Suppressor macrophage (primary cell): ENCODE measurements at places on chromosomes 1 and 21.
A peak's percentile ranks its signal among the peaks of the same experiment; 100 is the strongest.

DNA sequence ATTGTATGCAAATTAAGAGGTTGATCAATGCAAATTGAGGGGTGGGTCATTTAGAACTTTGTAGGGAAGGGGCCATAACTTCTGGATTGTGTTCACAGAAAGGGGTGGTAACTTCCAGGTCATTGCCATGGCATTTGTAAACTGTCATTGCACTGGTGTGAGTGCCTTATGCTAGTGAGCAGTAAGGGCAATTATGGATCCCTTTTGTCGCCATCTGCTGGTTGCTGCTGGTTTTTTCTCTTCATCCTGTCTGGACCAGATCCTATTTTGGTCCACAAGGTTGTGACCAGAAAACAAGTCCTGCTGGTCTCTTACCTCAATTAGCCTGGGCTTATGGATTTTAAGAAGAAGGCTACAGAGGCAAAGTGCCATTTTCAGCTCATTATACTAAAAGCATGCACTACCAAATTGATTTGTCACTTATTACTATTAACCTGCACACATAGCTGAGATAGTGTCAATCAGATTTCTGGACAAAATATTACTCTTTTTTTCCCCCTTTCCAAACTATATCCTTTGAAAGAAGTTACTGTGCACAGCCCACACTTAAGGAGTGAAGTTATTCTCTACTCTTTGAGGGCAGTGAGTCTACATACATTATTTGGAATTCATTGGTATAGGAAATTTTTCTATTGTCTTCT is 196.2 kb downstream of the ZC3H11B start:
- DNase-seq = peak; percentile 62

DNA sequence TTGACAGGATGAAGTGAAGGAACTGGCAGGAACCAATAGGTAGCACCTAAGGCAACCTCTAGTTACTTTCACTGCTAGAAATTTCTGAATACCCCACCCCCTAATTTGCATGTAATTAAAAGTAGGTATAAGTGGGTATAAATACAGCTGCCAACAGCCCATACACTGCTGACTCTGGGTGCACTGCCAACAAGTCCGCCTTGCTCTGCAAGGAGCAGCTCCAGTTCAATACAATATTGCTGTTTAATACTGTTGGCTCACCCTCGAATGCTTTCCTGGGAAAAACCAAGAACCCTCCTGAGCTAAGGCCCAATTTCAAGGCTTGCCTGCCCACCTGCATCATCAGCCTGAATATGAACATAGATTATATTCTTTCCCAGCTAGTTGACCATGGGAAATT is 981.9 kb downstream of the ADGRL2 start:
- DNase-seq = no peak

DNA sequence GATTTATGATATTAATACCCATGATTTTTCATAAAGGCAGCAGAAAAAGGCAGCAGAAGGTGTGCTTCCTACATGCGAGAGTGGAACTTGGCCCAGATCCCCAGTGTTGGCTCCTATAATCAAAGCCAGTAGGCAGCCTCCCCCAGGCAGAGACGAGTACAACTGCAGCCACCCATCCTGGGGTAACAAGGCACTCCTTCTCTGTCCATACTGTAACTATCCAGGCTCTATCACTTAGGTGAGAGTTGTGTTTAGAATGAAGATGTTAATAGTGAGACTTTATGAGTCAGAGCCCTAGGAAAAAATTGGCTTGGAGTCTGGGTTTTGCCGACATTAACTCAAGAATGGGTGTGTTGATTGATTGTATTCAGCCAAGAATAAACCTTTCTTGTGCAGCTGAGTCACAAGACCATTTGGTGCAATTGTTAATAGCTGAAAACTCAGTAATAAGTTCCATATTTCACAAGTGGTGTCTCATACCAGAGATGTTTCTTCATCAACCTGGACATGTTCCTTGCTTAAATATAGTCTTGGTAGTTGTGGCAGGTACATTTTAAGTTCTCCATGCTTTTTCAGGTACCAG is 322.3 kb downstream of the DUSP10 start:
- no peak for DNase-seq

DNA sequence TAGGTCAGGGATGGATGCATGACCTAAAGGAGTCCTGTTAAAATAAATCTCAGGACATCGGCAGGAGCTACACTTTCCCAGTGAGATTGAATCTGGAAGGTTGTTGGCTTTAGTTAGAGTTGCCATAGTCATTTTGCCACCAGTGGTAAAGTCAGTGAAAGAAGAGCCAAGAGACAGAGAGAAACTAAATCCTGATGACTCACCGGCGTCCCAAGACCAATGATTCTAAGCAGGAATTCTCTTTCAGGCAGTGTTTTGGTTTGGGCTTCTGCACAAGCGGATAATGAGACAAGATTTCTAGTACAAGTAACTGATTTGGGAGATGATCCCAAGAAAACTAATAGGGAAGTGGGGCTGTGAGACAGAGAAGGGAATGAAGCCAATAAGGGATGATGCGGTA is 88.8 kb upstream of the ETS2 start:
- no peak for DNase-seq

GRCh38 chr1:117161887-117162286 is 40.3 kb upstream of the TRIM45 start:
- no peak for DNase-seq

GRCh38 chr1:94819238-94819944 is 766 bp upstream of the SLC44A3 start:
- DNase-seq = no peak
